ENCODE measurements at places on chromosomes 1 and 21. TPM values are rescaled to one million over a fixed set of nuclear protein-coding genes. Genes with fewer than 3 reads are reported as not detected.

Gene SDE2
- total RNA-seq = 14.0 TPM

DNA sequence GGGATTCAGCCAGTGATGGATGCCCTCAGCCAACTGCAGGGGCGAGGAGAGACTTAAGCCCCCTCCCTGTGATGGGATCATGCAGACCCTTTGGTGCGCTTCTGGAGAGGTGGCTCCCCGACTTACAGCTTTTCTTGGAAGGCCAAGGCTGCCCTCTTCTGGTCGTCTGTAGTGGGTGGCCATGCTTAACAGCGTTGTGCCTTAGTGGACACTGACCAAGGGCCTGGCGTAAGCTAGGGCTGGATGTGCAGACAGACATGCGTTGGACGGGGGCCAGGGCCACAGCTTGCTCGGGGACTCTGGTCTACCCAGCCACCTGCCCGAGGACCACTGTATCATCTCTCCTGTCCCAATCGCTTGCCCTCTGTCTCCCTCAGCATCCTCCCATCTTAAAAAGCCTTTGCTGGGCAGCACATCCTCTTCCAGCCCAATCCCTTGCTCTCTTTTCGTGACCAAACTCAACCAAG, 5.5 kb downstream of the AZIN2 start:
- peak; percentile 51 for DNase-seq

- DNase-seq = no peak
These were observed 33.1 kb downstream of the CNST start for GRCh38 chr1:246599315-246599714.

GRCh38 chr1:24221246-24221645, 34.2 kb upstream of the IFNLR1 start:
- DNase-seq = no peak
